Esophagus mucosa (tissue), 1 donor: ENCODE measurements at places on chromosomes 13 and 19. TPM values are rescaled to one million over a fixed set of nuclear protein-coding genes. Genes with fewer than 3 reads are reported as not detected.

DNA sequence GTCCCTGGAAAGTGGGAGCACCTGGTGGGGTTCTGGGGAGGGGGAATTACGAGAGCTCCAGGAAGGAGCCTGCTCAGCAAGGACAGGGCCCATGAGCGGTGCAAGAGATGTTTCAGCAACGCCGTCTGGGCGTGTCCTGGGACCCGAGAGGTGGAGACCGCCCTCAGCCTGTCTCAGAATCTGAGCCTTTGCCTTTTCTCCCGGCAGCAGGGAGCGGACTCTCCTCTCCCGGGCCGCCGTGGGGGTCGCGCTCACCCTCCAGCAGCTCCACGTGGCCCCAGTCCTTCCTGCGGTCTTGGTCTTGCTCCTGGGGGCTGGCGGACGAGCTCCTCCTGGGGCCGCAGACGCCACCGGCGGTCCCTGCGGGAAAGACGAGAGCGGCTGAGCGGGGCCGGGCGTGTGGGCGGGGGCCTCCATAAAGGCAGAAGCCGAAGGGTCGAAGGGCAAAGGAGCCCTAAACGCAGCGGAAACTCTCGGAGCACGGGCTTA lies 714 bp downstream of the POLRMT start:
- ATAC-seq: peak; percentile 41

DNA sequence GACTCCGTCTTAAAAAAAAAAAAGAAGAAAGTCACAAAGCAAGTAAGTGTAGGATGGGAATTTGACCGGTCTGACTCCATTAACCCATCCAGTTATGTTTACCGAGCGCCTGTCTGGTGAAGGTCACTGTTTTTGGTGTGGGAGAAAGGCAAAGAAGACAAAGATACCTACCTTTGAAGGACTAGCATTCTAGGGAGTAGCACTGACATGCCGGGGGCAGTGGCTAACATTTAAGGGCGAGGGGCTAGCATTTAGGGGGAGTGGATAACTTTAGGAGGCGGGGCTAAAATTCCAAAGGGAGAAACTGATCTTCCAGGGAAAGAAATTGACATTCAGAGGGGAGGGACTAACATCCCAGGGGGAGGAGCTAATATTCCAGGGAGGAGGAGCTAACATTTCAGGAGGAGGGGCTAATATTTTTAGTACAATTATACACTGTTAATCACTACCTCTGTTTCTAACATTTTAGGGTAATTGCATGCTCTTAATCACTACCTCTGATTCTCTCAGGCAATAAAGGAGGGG lies 8.7 kb downstream of the GPR32 start:
- no peak for ATAC-seq

DNA sequence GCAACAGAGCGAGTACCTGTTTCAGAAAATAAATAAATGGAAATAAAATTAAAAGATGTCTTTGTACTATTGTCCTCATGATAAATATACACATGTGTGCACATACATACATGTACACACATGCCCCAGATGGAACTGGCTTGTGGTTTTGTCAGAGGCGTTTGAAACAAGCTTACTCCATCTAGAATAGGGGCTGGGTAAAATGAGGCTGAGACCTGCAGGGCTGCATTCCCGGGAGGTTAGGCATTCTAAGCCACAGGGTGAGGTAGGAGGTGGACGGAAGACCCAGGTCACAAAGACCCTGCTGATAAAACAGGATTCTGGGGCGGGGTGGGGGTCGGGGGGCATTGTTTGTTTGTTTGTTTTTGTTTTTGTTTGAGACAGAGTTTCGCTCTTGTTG lies 8.1 kb upstream of the SIN3B start:
- peak; percentile 68 for ATAC-seq

GRCh38 chr13:112767506-112768471 lies 78.0 kb downstream of the ATP11A start:
- ATAC-seq: no peak

Gene PTGER1
- total RNA-seq: 0.44 TPM

Gene SIGLEC10
- total RNA-seq: 2.0 TPM

Gene ADGRE2
- 1.5 TPM for total RNA-seq

Gene FFAR2
- 1.8 TPM for total RNA-seq
